AG04450 (cell line): ENCODE measurements at places on chromosomes 4 and X. TPM values are rescaled to one million over a fixed set of nuclear protein-coding genes. Genes with fewer than 3 reads are reported as not detected.

GRCh38 chrX:17655211-17656034 is 81.9 kb upstream of the SCML1 start:
- no peak for DNase-seq

- no peak for DNase-seq
Measured at GRCh38 chrX:11641349-11642065, 24.2 kb downstream of the ARHGAP6 start.

DNA sequence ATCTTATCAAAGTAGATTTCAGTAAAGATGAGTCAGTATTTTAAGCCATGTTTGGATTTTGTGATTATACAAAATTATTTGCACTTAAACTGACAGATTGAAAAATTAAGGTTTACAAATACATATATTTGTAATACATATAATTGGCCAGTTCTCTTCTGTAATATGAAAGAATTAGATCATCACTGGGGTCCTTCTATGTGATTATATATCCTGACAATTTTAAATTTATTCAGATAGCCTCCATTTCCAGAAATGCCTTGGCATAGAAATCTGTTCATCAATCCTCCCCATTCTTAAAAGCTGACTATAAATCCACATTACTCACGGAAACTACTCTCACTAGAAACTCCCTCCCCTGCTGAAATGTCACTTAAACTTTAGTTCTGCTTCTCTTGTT is 280.4 kb upstream of the ANXA10 start:
- DNase-seq, result no peak

DNA sequence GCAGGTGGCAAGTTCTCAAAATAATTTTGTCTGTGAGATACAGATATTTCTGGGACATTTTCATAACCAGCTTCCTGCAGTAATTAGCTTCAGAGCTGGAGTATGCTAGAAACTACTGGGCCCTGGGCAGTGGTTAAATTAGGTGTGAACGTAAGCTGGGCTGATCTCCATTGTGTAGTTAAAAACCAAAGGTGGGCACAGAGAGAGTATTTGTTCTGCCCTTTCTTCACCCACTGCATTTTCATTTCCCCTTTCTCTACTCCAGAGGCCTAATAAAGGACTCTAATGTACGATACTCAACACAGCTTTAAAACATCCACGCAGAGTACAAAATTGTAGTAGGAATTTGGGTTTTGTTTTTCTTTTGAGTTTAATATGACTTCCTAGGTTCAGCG is 252.7 kb downstream of the SPRY1 start:
- no peak for DNase-seq

DNA sequence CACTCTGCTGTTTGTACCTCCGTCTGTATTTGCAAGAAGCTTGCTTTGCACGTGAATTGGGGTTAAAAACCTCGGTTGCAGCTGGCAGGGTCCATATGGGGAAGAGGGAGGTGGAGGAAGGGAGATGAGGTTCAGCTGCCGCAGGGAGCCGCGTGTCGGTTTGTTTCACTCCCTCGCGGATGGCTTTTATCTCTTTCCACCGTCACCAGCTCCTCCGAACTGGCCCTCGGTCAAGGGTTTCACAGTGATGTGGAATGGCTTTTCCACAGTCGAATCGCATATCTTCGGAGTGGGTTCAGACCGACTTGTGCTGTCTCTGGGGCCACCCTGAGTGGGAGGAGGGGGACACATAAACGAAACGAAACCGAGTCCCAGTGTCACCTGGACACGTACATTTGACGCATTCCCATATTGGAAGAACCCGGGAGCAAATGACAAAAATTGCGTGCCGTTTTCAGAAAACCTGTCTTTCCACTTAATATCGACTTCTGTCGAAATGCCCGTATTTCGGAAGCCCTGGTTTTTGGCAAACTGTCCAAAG is 929 bp downstream of the ZBTB33 start:
- no peak for DNase-seq

DNA sequence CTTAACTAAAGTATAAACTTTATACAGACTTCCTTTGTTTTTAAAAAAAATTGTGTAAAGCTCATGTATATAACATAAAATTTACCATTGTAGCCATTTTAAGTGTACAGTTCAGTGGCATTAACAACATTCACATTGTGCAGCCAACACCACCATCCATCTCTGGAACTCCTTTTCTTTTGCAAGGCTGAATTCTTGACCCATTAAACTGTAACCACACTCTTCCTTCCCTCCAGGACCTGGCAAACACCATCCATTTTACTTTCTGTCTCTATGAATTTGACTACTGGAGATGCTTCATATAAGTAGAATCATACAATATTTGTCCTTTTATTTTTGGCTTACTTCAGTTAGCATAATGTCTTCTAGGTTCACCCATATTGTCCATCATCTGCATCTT is 104.7 kb downstream of the RASL11B start:
- no peak for DNase-seq

DNA sequence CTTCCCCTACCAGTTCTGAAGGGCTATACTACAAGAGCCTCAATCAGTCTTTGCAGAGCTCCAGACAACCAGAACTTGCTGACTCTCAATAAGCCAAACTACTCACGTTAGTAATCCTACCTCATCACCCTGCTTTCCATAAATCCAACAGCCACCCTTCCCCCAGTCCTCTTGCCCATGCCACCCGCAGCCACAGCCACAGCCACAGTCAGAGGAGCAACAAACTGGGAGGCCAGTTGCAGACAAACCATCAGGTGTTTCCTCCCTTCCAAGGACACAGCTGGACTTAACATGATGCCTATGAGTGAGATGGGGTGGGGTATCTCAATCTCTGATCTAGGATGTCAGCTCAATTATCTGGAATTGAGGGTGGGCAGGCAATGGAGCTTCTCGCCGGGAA is 1.0 kb downstream of the GABRA3 start:
- DNase-seq, result no peak

DNA sequence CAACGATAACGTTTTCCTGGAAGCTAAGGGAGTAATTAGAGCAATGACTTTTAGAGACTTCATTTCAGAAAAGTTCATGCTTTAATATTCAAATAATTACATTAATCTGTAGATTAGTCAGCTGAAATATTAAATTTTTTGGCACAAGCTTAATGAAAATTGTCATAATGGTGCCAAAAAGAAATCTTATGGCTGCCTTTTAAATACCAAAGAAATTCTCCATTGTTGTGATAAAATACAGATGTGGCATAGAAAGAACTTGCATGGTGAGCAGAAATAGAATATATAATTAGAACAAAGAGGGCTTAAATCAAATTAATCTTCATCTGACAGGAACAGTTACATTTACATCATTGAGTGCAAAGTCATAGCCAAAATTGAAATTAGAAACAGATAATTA is 263.5 kb downstream of the AFF2 start:
- DNase-seq, result no peak

DNA sequence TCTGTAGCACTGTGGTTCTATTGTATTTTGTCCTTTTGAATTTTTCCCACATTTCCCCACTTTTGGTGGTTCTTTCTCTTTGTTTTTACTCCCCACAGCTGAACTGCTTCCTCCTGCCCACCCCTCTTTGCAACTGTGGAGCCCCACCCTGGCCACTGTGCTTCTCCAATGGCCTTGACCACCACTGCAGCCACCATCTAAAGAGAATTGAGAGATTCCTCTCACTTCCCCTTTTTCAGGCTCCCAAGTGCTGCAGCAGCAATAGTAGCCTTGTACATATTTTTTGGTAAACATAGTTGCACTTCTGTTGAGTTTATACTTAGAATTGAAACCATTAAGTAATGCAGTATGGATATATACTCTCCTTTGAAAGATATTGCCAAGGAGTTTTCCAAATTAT is 51.3 kb upstream of the FRMPD3 start:
- no peak for DNase-seq

DNA sequence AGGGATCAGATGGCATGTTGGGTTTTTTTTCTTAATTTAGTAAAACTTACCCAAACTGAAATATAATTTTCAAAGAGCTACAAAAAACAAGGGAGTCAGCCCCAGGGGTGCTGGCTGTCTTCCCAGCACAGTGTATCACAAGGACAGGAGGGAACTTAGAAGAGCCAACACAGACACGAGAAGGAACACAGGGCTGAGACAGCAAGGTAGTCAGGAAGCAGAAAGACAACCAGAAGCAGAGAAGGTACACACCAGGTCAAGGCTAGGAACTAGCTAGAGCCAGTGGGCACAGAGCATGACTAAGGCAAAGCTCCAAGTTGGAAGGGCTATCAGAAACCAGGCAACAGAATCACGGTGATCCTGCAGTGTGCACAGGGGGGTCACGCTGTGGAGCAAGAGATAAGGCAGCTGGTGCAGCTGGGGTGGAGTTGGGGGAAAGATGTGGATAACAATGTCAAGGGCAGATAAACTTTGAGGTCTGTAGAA is 168.7 kb downstream of the NR3C2 start:
- no peak for DNase-seq

Gene CT83
- not detected in 2 replicates for polyA plus RNA-seq

Gene HOPX
- polyA plus RNA-seq, result 2.2 and 2.9 TPM in 2 replicates

Gene THAP9
- 2.2 and 3.2 TPM in 2 replicates for polyA plus RNA-seq

Gene HHIP
- polyA plus RNA-seq, result 3.2 and 3.6 TPM in 2 replicates
